ENCODE measurements at places on chromosomes 12 and 14. TPM values are rescaled to one million over a fixed set of nuclear protein-coding genes. Genes with fewer than 3 reads are reported as not detected.

DNA sequence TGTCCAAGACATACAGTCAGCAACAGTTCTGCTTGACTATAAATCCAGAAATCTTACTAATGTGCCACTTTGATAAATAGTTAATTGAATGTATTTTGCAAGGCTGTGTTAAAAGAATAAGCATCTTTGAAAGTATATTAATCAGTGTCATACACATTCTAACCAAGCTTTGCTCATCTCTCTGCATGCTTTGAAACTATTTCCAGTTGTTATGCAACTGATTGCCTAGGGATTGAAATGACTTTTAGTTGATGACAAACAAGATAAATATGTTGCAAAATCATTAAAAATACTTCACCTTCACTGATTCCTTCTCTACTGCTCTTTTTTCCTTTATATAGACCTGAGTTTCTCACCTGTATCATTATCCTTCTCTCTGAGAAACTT is 91.3 kb downstream of the AEBP2 start:
- H3K27me3 ChIP-seq, result no peaks in the 10 kb centered on the region
- H3K4me3 ChIP-seq, result no peak overlapping the region
- peaks cover 25% of the 10 kb centered on the region for H3K4me1 ChIP-seq
- 0 out of 2 replicates have a peak overlapping the region, but pooled peaks have one; percentile 23 for H3K27ac ChIP-seq
- H3K36me3 ChIP-seq, result no peaks in the 10 kb centered on the region

DNA sequence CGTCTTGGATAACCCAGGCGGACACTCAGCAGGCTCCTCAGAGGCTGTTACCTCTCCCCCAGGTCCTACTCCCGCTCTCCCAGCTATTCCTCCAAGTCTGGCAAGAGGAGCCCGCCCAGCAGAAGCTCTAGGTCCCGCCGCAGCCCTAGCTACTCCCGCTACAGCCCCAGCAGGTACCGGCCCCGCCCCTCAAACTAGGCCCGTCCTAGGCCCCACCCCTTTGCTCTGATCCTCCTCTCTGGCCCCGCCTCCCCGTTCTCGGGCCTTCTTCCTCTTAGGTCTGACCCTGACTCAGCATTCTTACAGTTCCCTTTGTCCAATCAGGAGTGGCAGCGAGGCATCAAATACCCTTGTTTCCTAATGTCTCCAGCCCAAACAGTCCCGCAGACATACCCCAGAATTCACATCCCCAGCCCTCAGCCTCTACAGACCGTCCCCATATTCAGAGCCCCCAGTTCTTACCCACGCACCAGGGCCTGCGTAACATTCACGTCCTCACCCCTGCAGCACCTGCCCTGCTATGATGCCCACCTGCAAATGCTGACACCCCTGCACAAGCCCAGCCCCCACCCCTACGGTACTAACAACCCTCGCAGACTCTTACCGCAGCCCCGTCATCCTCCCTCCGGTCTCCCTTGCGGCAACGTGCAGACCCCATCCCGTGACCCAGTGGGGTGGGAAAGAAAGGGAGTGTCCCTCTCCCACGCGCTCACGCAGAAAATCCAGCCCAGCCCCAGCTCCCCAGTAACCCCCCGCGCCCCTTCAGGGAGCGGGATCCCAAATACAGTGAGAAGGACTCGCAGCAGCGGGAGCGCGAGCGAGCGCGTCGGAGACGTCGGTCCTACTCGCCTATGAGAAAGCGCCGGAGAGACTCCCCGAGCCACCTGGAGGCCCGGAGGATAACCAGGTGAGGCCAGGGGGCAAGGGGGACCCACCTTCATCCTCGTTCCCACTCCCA is 25.0 kb upstream of the HSPB8 start:
- no peaks in the 10 kb centered on the region for H3K27me3 ChIP-seq
- peak overlapping the region; percentile 98 for H3K4me3 ChIP-seq
- peaks cover 23% of the 10 kb centered on the region for H3K36me3 ChIP-seq

DNA sequence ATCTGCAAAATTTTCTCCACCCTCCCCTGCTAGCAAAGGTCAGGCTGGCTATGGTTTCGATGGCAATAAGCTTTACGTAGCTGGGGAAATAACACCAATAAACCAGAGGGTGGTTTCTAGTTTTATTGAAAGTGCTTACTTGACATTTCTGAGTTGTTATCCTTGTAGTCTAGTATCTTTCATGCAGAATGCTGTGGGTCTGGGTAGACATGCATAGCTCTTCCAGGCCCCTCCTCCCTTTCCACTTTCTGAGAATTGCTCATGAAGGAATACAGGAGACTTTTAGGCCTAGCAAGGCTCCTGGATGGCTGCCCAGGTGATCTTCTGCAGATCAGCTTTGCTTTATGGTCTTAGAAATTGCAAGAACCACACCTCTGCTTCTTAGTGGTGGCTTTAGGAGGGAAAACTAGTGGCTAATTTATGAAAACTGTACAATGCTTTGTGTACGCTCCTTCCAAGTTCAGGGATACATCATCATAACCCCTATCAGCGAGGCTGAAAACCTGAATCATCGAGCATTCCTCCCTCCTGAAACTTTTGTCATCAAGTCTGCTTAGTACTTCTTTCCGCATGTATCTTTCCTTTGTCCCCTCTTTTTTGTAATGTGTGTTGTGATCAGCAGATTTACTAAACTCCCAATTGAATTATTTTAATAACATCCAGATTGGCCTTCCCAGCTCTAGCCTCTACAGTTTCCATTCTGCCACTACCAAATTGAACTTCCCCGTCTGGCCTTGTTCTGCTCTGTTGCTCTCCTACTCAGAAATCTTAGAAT is 473.0 kb downstream of the RAD51B start:
- peaks cover 48% of the 10 kb centered on the region for H3K4me1 ChIP-seq
- no peak overlapping the region for H3K4me3 ChIP-seq
- H3K27ac ChIP-seq, result peak overlapping the region; percentile 77
- no peaks in the 10 kb centered on the region for H3K27me3 ChIP-seq
- H3K36me3 ChIP-seq, result no peaks in the 10 kb centered on the region

- peak overlapping the region; percentile 79 for H3K4me3 ChIP-seq
- peaks cover 25% of the 10 kb centered on the region for H3K27me3 ChIP-seq
- H3K4me1 ChIP-seq, result peaks cover 61% of the 10 kb centered on the region
- H3K27ac ChIP-seq, result no peak overlapping the region
Measured at GRCh38 chr14:58638231-58639197, 752 bp downstream of the DACT1 start.

DNA sequence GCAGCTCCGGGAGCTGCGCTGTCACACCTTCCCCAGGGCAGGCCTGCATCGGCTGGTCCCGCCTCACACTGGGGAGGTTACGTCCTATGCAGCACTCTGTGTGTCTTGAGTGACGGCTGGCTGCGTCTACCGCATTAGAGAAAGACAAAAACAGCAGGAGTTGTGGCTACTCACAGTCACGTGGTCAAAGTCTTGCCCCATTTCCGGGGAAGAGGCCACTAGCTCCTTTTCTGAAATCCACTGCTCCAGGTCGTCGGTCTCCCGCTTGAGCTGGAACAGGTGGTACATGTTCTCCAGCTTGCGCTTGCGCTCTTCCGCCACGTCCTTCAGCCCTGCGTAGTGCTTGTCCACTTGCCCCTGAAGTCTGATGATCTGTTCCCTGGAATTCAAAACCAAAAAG is 68.8 kb downstream of the PLEKHG3 start:
- H3K4me1 ChIP-seq, result peaks cover 7% of the 10 kb centered on the region
- no peak overlapping the region for H3K27ac ChIP-seq
- H3K4me3 ChIP-seq, result no peak overlapping the region
- peaks cover 3% of the 10 kb centered on the region for H3K27me3 ChIP-seq

- H3K27me3 ChIP-seq, result peaks cover 22% of the 10 kb centered on the region
- H3K36me3 ChIP-seq, result no peaks in the 10 kb centered on the region
- no peak overlapping the region for H3K27ac ChIP-seq
- peaks cover 14% of the 10 kb centered on the region for H3K4me1 ChIP-seq
- DNase-seq, result peak; percentile 68
- peak overlapping the region; percentile 83 for H3K4me3 ChIP-seq
Measured at GRCh38 chr14:59464486-59465315, 479 bp downstream of the GPR135 start.

DNA sequence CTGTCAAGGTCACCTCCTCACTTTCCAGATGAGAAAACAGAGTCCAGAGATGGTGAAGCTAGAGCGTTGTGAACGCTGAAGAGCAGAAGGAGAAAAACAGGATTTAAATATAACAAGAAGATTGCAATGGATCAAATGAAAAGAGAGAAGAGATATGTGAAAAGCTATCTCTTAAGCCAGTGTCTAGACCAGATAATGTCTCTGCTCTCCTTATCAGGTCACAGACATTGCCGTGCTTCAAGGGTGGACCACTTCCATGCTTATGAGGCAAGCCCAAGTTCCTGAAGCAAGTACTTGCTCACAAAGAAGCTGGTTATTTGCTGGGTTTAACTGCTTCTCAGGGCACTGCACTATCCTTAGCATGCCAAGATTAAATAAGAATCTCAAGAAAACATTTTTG is 31.6 kb upstream of the FRS2 start:
- H3K4me3 ChIP-seq, result no peak overlapping the region
- H3K27ac ChIP-seq, result no peak overlapping the region
- no peaks in the 10 kb centered on the region for H3K27me3 ChIP-seq
- H3K4me1 ChIP-seq, result peaks cover 3% of the 10 kb centered on the region
- H3K36me3 ChIP-seq, result no peaks in the 10 kb centered on the region

DNA sequence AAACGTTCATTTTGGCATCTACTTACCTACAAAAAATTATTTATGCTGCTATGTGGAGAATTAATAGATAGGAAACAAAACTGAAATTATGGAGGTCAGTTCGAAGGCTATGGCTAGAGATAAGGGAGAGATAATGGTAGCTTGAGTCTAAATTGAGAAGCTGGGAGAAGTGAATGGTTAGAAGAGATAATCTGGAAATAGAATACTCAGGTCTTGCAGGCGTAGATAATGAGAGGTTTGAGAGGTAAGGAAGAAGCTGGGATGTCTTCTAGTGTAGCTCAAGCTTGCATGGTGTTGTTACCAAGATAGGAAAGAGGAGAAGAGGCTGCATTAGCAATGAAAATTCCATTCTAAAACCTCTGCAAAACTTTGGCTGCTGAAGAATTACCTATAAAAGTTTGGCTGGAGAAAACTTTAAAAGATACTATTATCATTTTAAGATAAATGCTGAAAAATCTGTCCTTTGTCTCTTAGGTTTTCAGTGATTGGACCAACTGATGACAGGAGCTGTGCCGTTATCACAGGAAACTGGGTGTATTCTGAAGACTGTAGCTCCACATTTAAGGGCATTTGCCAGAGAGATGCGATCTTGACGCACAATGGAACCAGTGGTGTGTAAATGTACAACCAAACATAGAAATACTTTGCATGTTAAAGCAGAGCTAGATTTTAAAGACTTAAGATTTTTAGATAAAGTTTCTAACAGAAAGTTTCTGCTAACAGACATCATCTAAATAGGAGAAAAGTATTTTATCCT is 14.1 kb downstream of the KLRF2 start:
- H3K4me3 ChIP-seq, result no peak overlapping the region
- no peak overlapping the region for H3K27ac ChIP-seq
- no peak for DNase-seq
- no peaks in the 10 kb centered on the region for H3K27me3 ChIP-seq

DNA sequence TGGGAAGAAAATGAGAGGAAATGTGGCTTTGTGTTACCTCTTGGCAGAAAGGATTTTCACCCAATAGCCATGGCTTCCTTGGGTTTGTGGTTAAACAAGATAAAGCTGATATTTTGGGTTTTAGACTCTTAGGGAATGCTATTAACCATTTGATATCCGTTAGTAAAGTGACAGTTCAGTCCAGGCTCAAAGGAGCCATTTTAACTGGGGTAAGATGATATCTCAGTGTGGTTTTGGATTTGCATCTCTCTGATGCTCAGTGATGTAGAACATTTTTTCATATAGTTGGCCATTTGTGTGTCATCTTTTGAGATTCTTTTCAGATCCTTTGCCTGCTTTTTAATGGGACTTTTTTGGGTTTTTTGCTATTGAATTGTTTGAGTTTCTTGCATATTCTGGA is 30.1 kb downstream of the IFT43 start:
- H3K36me3 ChIP-seq, result peaks cover 32% of the 10 kb centered on the region
- no peak overlapping the region for H3K27ac ChIP-seq
- no peaks in the 10 kb centered on the region for H3K27me3 ChIP-seq
- H3K4me1 ChIP-seq, result peaks cover 22% of the 10 kb centered on the region

- no peak overlapping the region for H3K4me3 ChIP-seq
- no peaks in the 10 kb centered on the region for H3K27me3 ChIP-seq
- peaks cover 7% of the 10 kb centered on the region for H3K4me1 ChIP-seq
- DNase-seq, result no peak
- H3K36me3 ChIP-seq, result no peaks in the 10 kb centered on the region
Measured at GRCh38 chr14:90675399-90675798, 140.8 kb downstream of the TTC7B start.

DNA sequence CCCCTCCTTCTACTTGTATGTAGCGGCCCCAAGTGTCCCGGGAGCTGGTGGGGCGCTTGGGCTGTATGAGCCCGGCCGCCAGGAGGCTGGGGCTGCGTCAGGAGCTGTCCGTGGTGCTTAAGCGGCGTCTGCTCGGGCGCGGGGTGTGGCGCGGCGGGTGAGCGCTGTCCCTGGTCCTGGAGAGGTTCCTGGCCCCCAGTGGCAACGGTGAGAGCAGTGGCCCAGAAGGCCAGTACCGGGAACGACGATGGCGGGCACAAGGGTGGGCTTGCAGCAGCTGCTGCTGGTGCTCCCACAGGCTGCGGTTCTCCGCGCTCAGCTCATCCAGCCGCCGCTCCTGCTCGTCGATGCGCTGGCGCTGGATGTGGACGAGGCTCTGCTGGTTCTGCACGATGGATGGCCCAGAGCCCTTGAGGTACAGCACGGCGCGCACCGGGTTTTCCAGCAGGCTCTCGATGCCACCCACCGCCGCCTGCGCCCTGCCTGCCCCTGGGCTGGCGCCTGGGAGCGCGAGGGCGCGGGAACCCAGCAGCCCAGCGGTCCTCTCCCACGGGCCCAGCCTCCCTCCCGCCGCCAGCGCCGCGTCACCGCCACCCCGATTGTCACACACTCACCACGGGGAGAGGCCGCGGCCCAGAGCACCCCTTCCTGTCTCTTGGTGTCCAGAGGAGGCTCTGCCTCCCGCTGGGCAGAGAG is 41.9 kb upstream of the FKBP4 start:
- no peaks in the 10 kb centered on the region for H3K36me3 ChIP-seq
- peak overlapping the region; percentile 58 for H3K4me3 ChIP-seq
- peaks cover 43% of the 10 kb centered on the region for H3K27me3 ChIP-seq
- peak; percentile 93 for DNase-seq
- peaks cover 62% of the 10 kb centered on the region for H3K4me1 ChIP-seq

DNA sequence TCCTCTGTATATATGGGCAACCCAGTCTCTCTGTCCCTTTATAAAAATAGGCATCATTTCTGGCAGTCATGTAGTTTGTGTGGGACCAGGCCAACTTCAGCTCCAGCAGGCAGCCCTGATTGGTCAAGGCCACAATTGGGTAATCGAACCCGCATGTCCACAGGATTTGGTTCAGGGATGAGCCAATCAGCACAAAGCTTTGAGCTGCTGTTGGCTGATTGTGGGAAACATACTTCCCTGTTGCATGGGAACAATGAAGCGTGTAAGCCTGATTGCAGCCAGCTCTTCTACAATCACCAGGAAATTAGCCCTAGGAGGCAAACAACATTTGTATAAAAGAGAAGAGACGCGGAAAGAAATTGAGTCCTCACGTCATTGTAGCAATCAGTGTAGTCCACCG is 328.6 kb downstream of the PCNX1 start:
- peaks cover 4% of the 10 kb centered on the region for H3K4me1 ChIP-seq
- DNase-seq, result no peak
- H3K27me3 ChIP-seq, result no peaks in the 10 kb centered on the region
- no peak overlapping the region for H3K4me3 ChIP-seq

LRP6 gene
- total RNA-seq, result 72.8 TPM

PMEL gene
- 72.2 TPM for total RNA-seq

PIP4K2C gene
- 26.9 TPM for total RNA-seq

KIF5A gene
- total RNA-seq, result 16.1 TPM

EPYC gene
- not detected for total RNA-seq

DRAM1 gene
- total RNA-seq, result 6.0 TPM

MYF6 gene
- total RNA-seq, result 0.15 TPM

PROX2 gene
- total RNA-seq, result 0.04 TPM

KRT72 gene
- total RNA-seq, result 0.11 TPM

TNS2 gene
- 7.7 TPM for total RNA-seq

GYS2 gene
- not detected for total RNA-seq

Measured in WTC11 (cell line).